ENCODE measurements at places on chromosomes 2 and 18.

GRCh38 chr2:180823546-180824141, 156.8 kb upstream of the UBE2E3 start:
- DNase-seq = no peak

- no peak for DNase-seq
Measured at GRCh38 chr2:127853671-127854070, 4.3 kb downstream of the POLR2D start.

DNA sequence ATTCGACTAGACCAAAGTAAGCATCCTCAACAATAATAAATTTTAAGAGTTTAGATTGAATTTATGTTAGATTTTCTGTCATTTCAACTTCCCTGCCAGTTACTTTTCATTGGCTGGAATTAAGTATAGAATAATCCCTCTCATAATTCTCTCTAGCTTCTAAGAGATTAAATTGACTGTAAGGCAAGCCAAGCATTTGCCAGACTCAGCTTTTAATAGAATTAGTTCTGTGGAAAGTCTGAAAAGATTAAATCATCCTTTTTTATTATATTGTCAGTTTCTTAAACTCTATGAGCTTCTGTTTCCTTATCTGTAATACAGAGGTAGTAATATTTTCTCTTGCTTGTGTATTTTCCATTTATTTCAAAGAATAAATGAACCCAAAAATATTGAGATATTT, 77.9 kb upstream of the ZNF804A start:
- no peak for DNase-seq

- DNase-seq = no peak
Measured at GRCh38 chr18:58218117-58218516, 174.1 kb downstream of the NEDD4L start.

DNA sequence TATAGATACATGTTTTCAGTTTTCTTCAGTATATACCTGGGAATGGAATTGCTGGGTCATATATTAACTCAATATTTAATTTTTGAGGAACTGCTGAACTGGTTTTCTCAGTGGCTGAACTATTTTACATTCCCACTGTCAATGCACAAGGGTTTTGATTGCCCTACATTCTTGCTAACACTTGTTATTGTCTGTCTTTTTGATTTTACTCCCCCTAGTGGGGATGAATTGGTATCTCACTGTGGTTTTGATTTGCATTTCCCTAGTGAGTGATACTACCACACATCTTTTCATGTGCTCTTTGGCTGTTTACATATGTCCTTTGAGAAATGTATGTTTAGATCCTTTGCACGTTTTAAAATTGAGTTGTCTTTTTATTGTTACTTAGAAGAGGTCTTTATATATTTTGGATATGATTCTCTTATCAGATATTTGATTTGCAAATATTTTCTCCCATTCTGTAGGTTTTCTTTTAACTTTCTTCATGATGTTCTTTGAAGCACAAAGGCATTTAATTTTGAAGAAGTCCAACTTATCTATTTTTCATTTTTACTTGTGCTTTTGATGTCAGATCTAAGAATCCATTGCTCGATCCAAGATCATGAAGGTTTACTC, 36.2 kb downstream of the ASB1 start:
- DNase-seq = no peak

GRCh38 chr18:55354795-55355194, 233.2 kb downstream of the TCF4 start:
- no peak for DNase-seq

GRCh38 chr18:69444221-69444620, 43.5 kb downstream of the DOK6 start:
- no peak for DNase-seq

- no peak for DNase-seq
Measured at GRCh38 chr18:35470435-35470834, 27.3 kb downstream of the INO80C start.

DNA sequence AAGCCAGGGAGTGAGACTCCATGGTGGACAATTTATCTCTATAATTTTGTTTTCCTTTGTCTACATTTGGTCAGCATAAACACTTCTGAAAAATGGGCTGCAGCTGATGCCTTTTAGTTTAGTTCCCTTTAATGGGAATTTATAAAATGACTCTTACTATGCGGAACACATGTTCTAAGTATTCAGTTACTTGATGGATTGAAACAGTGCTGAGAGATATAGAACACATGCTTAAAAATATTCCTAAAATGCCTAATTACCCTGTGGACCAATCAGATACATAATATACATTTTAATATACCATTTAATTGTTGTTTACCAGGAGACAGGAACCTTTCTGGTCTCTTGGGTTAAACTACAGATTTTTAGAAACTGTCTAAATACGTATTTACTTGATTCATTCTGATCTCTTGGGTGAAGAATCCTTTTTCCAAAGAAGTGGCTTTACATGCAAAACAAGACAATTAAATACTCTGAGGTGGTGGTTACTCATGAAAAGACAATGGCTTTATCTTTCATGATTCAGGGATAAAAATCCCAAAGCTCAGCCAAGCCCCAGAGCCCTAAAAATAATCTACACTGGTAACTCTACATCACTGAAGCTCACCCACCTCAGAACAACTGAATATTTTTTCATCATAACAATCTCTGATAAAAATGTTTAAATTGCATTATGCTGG, 128.1 kb upstream of the SERTAD2 start:
- no peak for DNase-seq

DNA sequence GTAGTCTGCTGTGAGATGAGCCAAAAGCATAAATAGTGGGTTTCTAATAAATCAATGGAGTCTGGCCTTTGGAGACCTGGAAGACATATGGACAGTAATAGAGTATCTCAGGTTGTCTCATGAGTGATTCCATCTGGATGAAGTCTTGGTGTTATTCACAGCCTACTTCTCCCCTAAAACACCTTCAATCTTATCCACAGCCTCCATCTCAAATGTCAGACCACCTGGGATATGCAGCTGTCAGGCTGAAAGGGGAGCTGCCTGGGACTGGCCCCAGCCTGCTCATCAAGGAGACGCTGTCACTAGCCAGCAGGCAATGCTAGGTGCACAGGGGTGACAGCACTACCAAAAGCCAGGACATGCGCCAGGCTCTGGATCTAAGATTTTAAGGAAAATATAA, 684.0 kb upstream of the ZEB2 start:
- DNase-seq = no peak

DNA sequence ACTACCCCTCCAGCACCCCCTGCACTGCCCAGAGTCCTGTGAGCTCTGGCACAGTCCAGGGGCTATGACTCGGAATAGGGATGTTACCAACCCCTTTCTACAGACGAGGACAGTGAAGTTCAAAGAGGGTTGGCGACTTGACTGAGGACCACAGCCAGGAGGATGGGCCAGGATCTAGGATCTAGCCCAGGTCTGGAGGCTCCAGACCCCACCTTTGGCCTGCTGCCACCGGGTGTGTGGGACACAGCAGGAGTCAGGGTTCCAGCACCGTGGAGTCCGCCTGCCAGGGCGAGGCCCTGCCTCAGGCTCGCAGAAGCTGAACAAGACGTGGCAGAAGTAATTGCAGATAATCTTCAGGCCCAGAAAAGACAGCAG, 37.9 kb upstream of the GPC1 start:
- no peak for DNase-seq

- DNase-seq = no peak
Measured at GRCh38 chr18:57941841-57942489, 102.1 kb upstream of the NEDD4L start.

- DNase-seq = no peak
Measured at GRCh38 chr2:150676747-150677383, 189.4 kb upstream of the RND3 start.

DNA sequence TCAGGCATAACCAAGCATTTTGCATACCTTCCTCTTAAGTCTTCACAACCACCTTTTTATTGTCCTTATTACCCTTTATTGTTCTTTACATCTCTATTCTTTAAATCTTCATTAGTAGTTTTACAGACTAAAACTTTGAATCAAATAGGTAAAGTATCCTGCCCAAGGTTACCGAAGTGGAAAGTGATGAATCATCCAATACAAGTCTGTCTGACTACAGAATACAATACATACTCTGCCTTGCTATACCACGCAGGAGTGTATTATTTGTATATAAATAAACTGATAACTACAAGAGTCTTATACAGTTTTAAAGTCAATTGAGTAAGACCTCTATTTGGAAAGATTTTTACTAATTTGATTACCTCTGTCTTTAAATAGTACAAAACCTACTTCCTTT, 196.0 kb downstream of the ZEB2 start:
- no peak for DNase-seq

- peak; percentile 47 for DNase-seq
Measured at GRCh38 chr2:40448476-40449079, 3.3 kb downstream of the SLC8A1 start.

- DNase-seq = no peak
Measured at GRCh38 chr2:217793566-217794132, 209.1 kb downstream of the TNS1 start.

- DNase-seq = no peak
Measured at GRCh38 chr2:197871780-197872456, 67.5 kb downstream of the PLCL1 start.

DNA sequence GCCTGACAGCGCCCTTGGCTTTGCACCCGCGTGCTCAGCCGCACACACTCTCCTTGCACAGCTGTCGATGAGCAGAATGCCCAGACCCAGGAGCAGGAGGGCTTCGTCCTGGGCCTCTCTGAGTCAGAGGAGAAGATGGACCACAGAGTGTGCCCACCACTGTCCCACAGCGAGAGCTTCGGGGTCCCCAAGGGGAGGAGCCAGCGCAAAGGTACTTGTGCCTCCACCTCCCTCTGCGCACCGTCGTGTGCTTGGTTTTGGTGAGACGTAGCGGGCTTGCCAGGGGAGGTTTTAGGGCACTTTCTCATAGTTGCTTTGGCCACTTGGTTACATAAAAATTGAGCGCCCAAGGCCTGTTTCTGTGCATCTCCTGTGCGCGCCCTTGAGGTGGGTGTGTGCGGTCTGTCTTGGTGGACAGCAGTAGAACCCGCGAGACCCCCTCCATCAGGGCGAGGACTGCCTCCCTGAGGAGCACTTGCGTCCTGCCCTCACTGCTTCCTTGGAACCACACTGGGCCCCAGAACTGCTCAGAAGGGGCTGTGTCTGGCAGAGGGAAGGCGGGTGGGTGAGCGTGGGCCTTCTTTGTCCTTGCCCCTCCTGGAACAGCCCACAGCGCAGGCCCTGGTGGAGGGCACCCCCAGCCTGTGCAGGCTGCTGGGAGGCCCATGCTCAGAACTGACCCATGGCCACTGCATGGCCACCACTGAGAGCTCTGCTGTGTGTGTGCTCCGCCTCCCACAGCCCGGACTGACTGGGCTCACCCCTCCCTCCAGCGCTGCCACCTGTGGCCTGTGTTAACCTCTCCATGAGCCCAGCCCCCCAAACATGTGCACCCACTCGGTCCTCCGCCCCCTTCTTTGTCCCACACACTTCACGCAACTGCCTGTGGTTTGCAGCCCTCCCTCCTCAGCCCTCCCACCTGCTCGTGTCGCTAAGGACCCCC, 95.9 kb downstream of the DGKD start:
- DNase-seq = no peak

DNA sequence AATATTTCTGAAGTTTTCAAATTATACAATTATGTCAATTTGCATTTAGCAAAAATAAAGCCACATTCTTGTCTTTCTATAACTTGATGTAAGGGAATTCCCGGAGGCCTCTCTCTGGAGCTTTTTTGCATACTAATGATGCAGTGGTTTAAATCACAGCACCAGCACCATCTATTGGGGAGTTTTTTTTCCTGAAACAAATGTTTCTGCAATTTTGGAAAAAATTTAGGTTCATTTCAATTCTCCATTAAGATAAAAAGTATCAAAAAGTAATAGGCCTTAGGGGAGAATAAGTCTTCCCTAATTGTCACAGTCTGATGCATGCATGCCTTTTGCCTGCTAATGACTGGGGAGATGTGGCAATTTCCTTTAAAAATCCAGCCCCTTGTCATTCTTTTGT, 13.5 kb downstream of the CBLN2 start:
- no peak for DNase-seq

DNA sequence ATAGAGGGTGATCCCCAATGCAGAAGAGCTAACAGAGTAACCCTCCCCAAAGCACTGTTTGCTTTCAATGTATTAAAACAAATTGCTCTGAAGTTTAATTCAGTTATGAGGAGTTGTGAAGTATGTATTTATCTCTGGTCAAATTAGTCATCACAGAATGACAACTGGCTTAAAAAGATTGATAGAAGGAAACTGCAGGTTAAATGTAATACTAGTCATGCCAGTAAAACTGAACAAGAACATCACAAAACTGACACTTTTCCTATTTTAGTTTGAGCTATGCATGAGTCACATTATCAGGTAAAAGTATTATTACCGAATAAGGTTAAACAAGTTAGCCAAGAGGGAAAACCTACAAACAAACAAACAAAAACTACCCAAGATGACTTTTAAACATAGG, 99.0 kb upstream of the ACVR1C start:
- no peak for DNase-seq

GRCh38 chr2:168194784-168195522, 52.4 kb downstream of the STK39 start:
- DNase-seq = no peak

GRCh38 chr18:2905854-2906703, 59.3 kb downstream of the EMILIN2 start:
- DNase-seq = no peak

GRCh38 chr2:24231461-24231881, 56.6 kb downstream of the FAM228A start:
- no peak for DNase-seq

DNA sequence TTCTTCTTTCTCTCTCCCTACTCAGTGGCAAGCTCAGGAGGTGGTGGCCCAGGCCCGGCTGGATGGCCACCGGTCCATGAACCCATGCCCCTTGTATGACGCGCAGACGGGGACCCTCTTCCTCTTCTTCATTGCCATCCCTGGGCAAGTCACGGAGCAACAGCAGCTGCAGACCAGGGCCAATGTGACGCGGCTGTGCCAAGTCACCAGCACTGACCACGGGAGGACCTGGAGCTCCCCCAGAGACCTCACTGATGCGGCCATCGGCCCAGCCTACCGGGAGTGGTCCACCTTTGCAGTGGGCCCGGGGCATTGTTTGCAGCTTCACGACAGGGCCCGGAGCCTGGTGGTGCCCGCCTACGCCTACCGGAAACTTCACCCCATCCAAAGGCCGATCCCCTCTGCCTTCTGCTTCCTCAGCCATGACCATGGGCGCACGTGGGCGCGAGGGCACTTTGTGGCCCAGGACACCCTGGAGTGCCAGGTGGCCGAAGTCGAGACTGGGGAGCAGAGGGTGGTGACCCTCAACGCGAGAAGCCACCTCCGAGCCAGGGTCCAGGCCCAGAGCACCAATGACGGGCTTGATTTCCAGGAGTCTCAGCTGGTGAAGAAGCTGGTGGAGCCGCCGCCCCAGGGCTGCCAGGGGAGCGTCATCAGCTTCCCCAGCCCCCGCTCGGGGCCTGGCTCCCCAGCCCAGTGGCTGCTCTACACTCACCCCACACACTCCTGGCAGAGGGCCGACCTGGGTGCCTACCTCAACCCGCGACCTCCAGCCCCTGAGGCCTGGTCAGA, 1.8 kb downstream of the NEU2 start:
- no peak for DNase-seq

DNA sequence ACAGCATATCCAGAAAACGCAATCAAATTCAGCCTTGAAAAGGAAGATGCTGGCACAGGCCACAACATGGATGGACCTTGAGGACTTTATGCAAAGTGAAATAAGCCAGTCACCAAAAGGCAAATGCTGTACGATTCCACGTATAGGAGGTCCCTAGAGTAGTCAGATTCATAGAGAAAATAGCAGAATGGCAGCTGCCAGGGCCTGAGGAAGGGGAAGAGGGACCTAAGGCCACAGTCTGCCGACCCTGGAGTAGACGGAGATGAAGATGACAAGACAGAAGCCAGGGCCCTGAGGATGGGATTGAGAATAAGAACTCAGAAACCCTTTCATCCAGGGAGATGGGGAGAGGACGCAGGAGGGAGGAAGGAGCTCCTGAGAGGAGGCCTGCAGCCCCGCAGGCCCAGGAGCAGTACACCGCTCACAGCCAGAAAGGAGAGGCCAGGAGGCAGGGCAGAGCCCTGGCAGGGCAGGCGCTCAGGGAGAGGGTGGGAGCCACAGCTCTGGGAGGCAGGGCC, 8.1 kb upstream of the MTERF4 start:
- no peak for DNase-seq
